ENCODE measurements at places on chromosomes 16 and 17. TPM values are rescaled to one million over a fixed set of nuclear protein-coding genes. Genes with fewer than 3 reads are reported as not detected.

SLFN13 gene
- 1.2 TPM for total RNA-seq

KAT2A gene
- total RNA-seq, result 14.5 TPM

TGFB1I1 gene
- total RNA-seq, result 55.6 TPM

CHP2 gene
- not detected for total RNA-seq

CFAP97D1 gene
- total RNA-seq, result under 0.01 TPM

CCL15 gene
- not detected for total RNA-seq

INCA1 gene
- 0.34 TPM for total RNA-seq

KRTAP4-5 gene
- not detected for total RNA-seq

PARD6A gene
- 3.2 TPM for total RNA-seq

IGF2BP1 gene
- 5.6 TPM for total RNA-seq

MYH2 gene
- 0.11 TPM for total RNA-seq

OR1F1 gene
- total RNA-seq, result not detected

SLC2A4 gene
- total RNA-seq, result 0.11 TPM

SULT1A4 gene
- total RNA-seq, result 0.17 TPM

MT1E gene
- total RNA-seq, result 712 TPM

DHX38 gene
- 46.3 TPM for total RNA-seq

HIGD1B gene
- not detected for total RNA-seq

FBXO39 gene
- total RNA-seq, result not detected

ASPSCR1 gene
- 25.9 TPM for total RNA-seq

CIITA gene
- 1.1 TPM for total RNA-seq

HOXB3 gene
- 12.1 TPM for total RNA-seq

AURKB gene
- total RNA-seq, result 81.3 TPM

SNX20 gene
- not detected for total RNA-seq

WFIKKN2 gene
- not detected for total RNA-seq

NTN3 gene
- total RNA-seq, result not detected

KRT40 gene
- not detected for total RNA-seq

CUEDC1 gene
- 22.9 TPM for total RNA-seq

CNTNAP1 gene
- total RNA-seq, result 9.0 TPM

SRL gene
- total RNA-seq, result not detected

RUNDC3A gene
- not detected for total RNA-seq

TMEM114 gene
- not detected for total RNA-seq

ARHGAP44 gene
- 0.13 TPM for total RNA-seq

OTOP3 gene
- total RNA-seq, result not detected

SPNS2 gene
- 0.06 TPM for total RNA-seq

KCNH6 gene
- total RNA-seq, result not detected

ACSM5 gene
- 3.6 TPM for total RNA-seq

KRTAP2-3 gene
- total RNA-seq, result 0.80 TPM

EPN3 gene
- total RNA-seq, result not detected

CBFA2T3 gene
- total RNA-seq, result not detected

TM4SF5 gene
- not detected for total RNA-seq

KRT24 gene
- not detected for total RNA-seq

KRT15 gene
- total RNA-seq, result 0.19 TPM

DLX4 gene
- total RNA-seq, result 0.06 TPM

TBC1D3C gene
- 0.69 TPM for total RNA-seq

GALK1 gene
- 65.4 TPM for total RNA-seq

KRTAP4-3 gene
- not detected for total RNA-seq

SLFN14 gene
- total RNA-seq, result not detected

KRTAP4-6 gene
- total RNA-seq, result not detected

BAIAP3 gene
- total RNA-seq, result 0.51 TPM
